ENCODE measurements at places on chromosomes 4 and X.

- DNase-seq = peak; percentile 77
Measured at GRCh38 chrX:110318664-110318968, 731 bp upstream of the AMMECR1 start.

- no peak for DNase-seq
Measured at GRCh38 chrX:19373351-19373891, 29.7 kb downstream of the PDHA1 start.

DNA sequence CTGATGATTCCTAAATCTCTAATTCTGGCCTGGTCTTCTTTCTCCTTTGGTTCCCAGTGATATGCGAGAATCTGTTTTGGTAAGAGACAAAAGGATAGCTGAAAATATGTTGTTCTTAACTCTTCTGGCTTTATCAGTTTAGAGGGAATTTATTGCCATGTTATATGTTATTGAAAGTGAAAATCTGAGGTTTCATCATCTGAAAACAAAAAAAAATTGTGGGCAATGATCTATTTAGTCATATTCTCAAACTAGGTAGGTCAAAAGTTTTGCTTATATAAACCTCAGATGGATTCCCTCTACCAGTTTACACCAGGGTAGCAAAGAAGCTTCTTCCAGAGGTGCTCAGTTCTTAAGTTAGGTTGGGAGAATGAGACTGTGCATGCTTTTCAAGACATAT lies 103.6 kb downstream of the ITM2A start:
- DNase-seq = no peak

- DNase-seq = no peak
Measured at GRCh38 chr4:82899374-82900065, 1.0 kb upstream of the THAP9 start.

DNA sequence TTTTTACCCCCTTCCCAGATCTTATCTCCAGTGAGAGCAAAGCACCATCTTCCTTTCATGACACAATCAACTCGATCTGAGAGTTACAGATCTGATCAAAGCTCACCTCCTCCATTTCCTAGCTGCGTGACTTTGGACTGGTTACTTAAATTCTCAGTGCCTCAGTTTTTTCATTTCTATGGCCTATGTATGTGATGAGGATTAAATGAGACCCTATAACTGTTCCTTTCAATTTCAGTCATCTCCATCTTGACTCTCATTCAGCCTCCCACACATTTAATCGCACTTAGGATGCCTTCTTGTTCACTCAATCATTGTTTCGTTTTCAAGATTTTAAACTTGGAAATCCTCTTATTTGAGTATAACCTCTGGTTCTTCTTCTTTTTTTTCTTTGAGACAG lies 20.1 kb upstream of the CXCR3 start:
- DNase-seq = no peak

DNA sequence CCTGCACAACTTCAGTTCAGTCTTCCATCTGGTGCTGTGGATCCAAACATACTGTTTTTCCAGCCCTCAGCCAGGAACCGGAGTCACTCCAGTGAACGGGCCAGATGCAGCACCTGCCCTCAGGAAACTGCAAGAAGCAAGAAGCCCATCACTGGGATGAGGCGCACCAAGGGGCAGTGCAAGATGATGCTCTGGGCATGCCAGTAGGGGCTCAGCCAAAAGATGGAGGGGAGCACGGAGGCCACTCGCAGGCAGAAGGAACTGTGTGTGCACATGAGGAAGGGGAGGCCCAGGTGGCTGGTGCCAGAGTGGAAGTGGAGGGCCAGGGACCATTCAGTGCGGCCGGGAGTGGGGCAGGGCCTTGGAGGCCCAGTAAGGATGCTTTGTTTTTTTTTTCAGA lies 161.7 kb upstream of the MAMLD1 start:
- no peak for DNase-seq

DNA sequence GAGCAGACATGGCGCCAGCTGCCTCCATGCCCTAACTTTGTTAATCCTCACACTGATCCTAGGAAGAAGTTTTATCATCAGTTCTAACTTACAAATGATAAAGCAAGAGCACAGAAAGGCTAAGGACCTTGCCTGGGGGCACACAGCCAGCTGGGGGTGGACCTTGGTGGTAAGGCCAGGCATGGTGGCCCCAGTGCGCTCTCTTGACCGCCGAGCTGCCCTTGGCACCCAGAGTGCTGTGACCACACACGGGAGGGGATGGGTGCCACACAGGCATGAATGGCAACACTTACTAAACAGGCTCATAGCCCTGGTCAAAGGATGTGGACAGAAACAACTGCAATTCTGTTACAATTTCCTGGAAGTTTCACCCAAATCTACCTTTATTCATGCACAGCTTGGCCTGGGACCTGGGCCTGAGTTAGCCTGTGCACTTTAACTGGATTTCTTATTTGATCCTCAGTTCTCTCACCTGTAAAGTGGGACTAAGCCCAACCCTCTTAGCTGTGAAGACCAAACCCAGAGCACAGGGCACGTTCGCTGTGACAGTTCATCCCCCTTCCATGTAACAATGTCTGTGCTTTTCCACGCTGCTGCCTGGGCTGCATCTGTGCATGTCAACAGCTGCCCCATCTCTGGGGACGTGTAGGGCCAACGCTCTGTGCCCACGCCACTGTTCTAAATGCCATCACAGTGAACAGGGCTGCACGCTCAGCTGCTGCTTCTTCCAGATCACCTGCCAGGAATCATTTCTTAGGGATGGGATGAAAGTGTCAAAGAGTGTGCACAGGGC lies 44.8 kb downstream of the ACOX3 start:
- DNase-seq = no peak

DNA sequence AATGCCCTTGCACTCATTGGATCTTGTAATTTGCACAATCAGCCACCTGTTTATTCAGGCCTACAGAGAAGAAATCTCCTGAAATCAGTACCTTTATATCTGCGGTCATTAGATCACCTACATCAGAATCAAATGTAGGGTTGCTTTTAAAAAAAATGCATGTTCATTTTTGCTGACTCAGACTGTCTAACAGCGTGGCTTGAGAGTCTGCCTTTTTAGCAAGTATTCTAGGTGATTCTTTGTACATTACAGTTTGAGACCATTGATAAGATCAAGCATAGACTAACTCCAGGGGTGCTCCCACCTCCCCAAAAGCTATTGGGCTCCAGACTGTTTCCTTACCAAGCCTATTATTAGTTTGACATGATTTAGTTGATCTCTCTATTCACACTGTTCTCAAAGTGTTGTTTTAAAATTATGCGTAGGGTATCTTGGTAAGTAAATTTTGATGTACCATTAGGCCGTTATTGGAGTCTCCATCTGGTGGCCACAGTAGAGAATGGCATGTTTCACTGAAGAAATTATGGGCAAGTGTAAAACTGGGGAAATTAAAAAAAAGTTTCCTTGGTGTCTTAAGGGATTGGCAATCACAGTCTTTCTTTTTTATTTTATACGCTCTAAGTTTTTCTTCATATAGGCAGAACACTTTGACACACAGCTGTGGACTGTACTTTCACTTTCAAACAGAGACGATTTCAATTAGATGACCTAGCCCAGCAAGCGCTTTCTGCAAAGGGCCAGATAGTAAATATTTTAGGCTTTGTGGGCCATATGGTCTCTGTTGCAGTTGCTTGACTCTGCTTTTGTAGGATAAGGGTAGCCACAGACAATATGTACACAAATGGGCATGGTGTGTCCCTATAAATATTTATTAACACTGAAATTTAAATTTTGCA lies 33.7 kb upstream of the MSL3 start:
- DNase-seq = peak; percentile 33

DNA sequence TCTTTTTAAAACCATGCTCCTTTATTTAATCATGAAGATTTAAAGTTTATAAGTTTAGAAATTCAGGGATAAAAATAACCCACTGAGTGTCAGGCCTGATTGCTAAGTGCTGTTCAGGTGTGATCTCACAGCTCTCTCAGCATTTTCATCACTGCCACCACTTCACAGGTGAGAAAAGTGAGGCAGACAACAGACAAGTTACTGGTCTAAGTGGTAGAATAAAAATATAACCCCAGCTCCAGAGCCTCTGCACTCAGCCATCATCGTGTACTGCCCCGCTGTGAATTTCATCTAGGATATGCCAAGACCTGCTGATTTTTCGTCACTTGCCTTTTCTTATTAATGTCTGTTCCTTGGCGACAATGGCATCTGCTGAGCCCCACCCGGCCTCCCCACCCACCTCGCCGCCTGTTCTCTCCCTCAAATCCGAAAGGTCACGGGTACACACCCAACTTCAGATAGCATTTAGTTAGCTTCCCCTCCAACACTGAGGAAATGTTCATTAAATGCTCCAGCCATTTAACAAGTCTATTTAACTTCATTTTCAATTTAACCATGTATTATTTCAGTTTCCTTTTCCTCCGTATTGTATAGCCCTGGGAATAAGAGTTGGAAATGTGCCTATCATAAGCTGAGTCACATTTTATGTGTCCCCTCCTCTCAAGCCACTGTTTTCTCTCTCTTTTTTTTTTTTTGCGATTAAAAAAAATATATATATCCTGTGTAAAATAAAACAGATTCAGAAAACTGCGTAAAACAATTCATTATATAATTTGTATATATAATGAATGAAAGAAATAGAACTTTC lies 236.5 kb downstream of the CBR4 start:
- DNase-seq = no peak

GRCh38 chr4:35102066-35102465 lies 1142.2 kb downstream of the ARAP2 start:
- no peak for DNase-seq

GRCh38 chr4:10116569-10117358 lies at the start of gene WDR1:
Gene WDR1, minus strand, starts transcription at chr4:10116799. Its CDS starts 133 bp downstream, at chr4:10116666.
- DNase-seq = peak; percentile 77

- no peak for DNase-seq
Measured at GRCh38 chr4:946103-946450, 13.8 kb downstream of the TMEM175 start.

DNA sequence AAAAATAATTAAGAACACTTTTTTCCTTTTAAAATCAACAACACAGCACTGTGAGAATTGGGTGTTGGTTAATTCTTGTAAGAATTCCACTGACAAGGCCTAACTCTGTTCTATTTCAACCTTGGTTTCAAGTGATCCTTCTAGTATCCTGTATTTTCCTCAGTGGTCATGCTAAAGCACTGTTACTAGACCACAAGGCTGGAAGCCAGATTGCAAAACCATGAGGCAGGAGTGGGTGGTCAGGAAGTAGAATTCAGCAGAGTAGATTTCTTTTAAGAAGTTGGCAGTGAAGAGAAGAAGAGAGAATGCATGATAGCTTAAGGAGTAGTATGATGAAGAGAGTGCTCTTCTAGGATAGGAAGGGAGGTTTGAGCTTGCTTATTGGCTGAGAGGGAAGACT lies 71.6 kb upstream of the LEF1 start:
- DNase-seq = no peak

- no peak for DNase-seq
Measured at GRCh38 chr4:7976634-7977033, 37.0 kb upstream of the AFAP1 start.

DNA sequence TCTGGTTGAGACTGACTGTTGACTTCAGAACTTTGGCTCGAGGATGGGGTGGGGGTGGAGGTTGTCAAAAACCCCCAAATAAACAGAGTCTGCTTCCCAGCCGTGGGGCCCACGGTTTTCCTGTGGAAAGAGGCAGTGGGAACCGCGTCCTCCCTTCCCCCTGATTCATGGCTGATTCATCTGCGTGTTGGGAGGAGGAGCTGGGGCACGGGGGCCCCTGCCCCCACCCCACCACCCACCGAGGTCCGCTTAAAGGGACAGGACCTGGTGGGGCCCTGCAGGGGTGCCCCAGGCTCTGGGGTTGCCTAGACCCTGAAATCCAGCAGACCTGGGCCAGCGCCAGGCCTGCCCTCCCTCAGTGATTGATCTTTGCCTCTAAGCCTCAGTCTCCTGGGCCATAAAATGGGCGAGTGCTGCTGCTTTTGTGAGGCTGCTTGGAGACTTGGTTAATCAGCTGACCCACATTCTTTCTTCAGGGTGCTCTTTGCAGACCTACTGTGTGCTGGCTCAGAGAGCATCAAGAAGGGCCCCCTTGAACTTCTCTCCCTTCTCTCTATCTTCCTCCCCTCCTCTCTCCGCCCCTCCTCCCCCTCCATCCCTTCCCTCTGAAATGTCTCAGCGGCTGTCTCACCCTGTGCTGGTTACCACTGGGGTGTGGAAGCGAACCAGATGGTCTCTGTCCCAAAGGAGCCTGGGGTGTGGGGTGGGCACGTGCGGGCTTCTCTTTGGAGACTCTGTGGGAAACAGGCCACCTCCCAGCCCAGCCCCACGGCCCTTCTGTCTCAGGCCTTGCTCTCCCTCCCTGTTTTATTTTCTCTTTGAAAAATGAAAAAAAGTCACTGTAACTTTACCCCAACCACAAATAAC lies 9.1 kb downstream of the HTRA3 start:
- no peak for DNase-seq

DNA sequence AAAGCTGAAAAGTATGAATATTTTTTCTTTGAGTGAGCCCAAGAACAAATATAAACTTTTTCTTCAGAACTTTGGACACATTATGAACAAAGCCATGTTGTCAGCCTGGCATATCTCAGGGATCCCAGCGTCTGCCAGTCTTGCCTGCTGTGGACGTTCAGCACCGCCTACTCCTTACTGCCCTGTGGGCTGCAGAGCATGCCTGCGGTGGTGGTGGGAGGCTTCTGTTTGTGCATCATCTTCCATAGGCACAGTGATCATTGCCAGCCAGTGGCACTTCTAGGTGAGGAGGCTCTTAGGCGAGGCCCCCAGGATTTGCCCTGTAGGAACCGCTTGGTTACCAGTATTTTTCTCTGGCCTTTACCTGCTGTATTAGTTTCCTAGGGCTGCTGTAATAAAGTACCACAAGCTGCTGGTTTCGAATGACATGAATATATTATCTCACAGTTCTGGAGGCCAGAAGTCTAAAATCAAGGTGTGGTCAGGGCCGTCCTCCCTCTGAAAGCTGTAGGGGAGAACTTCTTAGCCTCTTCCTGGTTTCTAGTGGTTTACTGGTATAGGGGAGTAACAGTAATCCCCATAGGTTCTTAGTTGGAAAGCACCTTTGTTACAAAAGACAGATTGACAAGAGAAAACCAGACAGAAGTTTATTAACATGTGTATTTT lies 15.4 kb downstream of the ANXA3 start:
- no peak for DNase-seq

DNA sequence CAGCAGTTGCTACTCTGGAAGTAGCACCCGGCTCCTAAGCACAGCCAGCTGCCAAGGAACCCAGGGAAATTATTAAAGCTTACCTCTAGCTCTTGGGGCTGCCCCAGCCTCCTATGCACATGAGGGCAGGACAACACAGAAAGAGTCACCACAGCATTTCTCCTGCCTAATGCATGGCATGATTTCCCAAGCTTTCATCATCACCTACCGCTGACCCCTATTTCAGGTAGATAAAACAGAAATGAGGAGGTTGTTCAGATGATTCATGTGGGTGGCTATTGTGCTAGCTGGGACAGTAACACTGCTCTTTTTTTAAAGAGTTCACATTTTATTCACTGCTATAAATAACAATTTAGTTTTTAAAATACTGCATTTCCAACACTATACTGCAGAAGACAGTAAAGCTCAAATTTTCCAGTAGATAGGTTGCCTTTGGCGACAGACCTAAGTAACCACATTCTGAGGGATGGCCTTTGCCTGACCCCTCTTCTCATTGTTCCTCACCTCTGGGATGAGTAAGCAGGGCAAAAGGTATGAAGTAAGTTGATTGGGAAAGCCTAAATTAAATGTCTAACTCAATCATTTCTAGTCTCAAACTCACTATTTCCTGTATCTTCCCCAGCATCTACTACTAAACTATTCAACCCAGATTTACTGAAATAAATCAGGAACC lies 16.7 kb downstream of the CASK start:
- no peak for DNase-seq

Measured in NCI-H1105 treated with DMSO at 0.1 percent for 48 hours (cell line).